ENCODE measurements at places on chromosomes 1 and 21.

- DNase-seq: no peak
Measured at GRCh38 chr1:181126871-181127587, 38.5 kb downstream of the IER5 start.

DNA sequence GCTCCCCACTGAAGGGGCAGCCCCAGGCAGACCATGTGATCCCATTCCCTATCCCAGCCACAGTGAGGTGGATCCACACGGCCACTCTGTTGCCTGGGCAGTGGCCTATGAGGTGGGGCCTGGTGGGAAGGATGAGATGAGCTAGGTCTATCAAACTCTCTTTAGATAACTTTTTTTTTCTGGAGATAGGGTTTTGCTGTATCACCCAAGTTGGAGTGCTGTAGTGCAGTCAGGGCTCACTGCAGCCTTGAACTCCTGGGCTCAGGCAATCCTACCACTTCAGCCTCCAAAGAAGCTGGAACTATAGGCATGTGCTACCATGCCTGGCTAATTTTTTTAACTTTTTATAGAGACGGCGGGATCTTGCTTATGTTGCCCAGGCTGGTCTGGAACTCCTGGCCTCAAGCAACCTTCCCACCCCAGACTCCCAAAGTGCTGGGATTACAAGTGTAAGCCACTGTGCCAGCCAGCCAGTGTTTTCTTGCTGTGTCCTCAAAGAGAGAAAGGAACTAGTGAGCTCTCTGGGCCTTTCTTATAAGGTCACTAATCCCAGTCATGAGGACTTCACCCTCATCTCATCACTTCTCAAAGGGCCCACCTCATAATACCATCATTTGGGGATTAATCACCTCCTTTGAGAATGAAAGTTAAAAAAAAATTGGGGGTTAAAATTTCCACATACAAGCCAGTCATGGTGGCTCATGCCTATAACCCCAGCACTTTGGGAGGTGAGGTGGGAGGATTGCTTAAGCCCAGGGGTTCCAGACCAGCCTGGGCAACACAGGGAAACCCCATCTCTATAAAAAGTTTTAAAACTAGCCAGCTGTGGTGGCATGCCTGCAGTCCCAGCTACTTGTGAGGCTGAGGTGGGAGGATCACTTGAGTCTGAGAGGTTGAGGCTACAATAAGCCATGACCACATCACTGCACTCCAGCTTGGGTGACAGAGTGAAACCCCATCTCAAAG lies 36.6 kb downstream of the H3-3A start:
- DNase-seq: no peak

- DNase-seq: no peak
Measured at GRCh38 chr21:35159881-35160280, 110.8 kb upstream of the RUNX1 start.

- DNase-seq: no peak
Measured at GRCh38 chr21:26840912-26841311, 4.3 kb downstream of the ADAMTS1 start.

- no peak for DNase-seq
Measured at GRCh38 chr1:65319141-65319540, 9.8 kb downstream of the DNAJC6 start.

GRCh38 chr21:29296446-29296845 lies 2.3 kb upstream of the BACH1 start:
- DNase-seq: no peak

DNA sequence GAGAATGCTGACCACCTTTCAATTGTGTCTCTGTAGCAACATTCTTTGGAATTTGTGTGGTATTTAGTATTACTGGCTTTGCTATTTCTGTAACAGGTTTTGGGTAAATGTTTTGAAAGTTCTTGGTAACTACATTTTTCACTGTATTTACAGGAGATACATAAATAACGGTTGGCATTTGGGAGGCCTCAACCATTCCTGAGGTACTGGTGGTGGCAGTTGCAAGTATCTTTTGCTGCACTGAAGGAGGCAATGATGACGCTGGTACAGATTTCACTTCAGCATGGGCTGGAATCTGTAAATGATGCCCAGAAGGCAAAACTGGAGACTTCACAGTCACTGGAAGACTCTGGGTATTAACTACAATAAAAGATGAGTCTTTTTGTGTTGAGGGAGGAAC lies 11.7 kb downstream of the LRIF1 start:
- no peak for DNase-seq
